ENCODE measurements at places on chromosomes 1 and 21.

DNA sequence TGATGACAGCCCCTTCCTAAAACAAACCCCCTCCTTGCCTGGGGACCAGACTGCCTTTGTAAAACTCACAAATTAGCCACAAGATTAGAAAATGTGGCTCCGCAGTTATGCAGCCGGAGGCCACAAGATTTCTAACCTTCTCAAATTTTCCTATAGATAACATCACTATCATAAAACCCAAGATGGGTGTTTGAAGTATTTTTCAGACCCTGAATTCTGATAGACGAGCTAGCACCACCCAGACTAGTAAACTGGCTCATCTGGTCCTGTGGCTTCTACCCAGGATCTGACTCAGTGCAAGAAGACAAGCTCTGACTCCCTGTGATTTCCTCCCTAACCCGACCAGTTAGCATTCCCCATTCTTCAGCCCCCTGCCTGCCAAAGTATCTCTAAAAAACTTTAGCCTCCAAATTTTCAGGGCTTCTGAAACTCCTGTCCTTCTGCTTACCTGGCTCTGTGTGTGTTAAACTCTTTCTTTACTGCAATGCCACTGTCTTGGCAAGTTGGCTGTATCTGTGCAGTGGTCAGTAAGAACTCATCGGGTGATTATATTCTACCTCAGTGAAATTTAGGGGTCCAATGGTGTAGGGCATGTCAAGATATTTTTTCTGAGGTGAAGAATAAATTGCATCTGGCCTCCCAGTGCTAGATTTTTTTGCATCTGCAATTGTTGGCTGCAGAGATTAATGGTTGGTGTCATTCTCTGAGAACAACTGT is 102.1 kb downstream of the S1PR1 start:
- DNase-seq: peak; percentile 8

DNA sequence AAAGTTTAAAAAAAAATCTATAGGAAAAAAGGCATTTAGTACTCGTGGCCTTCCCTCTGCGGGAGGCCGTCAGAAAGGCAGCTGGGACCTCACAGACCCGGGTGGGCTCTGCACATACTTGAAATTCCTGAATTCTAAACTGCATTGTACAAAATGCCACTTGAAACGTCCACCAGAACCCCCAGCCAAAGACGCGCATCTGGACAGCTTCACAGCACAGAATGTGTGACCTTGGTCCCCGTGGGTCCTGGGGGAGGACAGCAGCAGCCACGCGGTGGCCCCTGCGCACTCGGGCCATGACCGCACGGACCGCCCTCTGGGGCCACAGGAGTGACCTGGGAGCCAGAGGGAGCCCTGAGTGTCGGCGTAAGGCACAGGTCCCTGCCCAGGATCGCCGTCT is 20.6 kb upstream of the MRPS14 start:
- no peak for DNase-seq

- DNase-seq: no peak
Observed at GRCh38 chr1:47172782-47173181, 17.1 kb downstream of the PDZK1IP1 start.

- peak; percentile 88 for DNase-seq
Observed at GRCh38 chr1:29708796-29709703, 472.7 kb downstream of the PTPRU start.

GRCh38 chr1:155113450-155113980 is 14.2 kb upstream of the EFNA1 start:
- no peak for DNase-seq

All from fibroblast of skin of right biceps (primary cell).